ENCODE measurements at places on chromosomes 1 and 21.
A peak's percentile ranks its signal among the peaks of the same experiment; 100 is the strongest.

- no peak for DNase-seq
Measured at GRCh38 chr1:111541721-111542120, 38.3 kb upstream of the ADORA3 start.

DNA sequence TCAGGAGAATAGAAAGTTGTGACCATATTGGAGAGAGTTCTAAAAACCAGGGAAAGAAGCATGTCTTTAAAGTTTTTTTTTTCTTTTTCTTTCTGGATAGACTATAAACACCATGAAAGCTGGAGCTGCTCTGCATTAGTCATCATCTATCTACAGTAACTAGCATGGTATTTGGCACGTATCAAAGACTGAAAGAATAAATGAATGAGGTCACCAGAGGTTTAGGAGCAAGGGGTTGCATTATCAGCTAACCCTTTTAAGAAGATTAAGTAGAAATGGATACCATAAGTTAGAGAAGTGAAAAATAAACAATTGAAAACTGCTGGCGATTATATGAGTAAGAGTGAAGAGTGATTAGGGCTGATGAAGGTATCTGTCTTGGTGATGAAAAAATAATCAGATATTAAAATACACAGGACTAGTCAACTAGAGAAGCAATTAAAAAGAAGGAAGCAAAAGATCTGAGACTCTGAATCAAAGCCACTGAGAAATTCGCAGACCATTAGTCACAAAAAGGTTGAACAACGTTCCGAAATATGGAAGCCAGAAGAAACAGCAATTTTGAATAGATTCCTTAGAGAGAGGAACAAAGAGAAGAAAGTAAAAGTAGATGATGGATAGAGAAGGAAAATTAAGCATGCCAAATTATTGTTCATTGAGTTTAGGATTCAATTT is 536.4 kb downstream of the DPYD start:
- peak; percentile 25 for DNase-seq

DNA sequence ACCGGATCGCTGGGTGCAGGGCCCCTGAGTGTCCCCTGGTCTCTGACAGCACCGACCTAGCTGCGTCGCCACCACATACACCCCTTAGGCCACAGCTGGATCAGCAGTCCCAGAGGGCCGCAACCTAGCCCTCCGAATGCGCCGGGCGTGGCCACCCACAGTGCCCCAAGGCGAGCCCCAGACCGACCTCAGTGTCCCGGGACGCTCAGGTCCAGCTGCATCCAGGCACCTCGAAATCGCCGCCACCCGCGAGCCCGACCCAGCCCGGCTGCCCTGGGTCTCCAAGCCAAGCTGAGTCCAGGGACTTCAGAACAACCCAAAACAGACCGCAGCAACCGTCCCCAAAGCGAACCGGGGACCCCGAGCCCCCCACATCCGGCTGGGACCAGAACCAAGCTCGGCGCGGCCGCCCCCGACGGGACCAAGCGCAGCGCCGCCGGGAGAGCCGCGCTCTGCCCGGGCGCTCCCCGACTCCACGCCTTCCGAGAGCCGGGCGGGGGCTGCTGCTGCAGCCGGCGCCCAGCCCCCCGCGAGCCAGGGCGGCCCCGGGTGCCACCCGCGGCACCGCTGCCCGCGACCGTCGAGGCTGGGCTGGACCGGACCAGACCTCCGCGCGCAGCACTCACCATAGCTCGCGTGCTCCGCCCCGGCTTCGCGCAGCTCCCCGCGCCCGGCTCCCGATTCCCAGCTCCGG is 54.6 kb upstream of the ECE1 start:
- DNase-seq = no peak

- no peak for DNase-seq
Measured at GRCh38 chr1:235078480-235079381, 49.9 kb downstream of the TOMM20 start.

- DNase-seq = no peak
Measured at GRCh38 chr1:48693180-48693579, 83.5 kb downstream of the BEND5 start.

GRCh38 chr21:40754466-40754865 is 92.5 kb downstream of the DSCAM start:
- no peak for DNase-seq

DNA sequence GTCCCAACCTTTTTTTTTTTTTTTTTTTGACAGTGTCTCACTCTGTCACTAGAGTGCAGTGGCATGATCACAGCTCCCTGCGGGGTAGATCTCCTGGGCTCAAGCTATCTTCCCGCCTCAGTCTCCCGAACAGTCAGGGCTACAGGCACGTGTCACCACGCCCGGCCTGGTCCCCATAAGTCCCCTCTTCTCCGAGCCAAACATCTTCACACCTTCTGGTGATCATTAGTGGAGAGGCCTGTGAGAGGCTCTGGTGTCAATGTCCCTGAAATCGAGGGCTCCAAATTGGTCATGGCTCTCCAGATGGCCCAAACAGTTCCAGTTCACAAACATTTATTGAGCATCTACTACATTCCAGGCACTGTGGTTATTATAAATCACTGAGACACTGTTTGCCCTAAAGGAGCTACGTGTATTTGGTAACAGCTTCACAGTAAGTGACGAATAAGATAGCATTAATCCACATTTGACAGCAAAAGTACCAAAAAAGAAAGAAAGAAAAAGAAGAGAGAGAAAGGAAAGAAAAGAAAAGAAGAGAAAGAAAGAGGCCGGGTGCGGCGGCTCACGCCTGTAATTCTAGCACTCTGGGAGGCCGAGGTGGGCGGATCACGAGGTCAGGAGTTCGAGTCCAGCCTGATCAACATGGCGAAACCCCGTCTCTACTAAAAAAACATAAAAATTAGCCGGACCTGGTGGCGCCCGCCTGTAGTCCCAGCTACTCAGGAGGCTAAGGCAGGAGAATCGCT is 867 bp upstream of the TIMM17A start:
- no peak for DNase-seq

- DNase-seq = no peak
Measured at GRCh38 chr1:35390600-35391494, 122.3 kb downstream of the ZMYM4 start.

DNA sequence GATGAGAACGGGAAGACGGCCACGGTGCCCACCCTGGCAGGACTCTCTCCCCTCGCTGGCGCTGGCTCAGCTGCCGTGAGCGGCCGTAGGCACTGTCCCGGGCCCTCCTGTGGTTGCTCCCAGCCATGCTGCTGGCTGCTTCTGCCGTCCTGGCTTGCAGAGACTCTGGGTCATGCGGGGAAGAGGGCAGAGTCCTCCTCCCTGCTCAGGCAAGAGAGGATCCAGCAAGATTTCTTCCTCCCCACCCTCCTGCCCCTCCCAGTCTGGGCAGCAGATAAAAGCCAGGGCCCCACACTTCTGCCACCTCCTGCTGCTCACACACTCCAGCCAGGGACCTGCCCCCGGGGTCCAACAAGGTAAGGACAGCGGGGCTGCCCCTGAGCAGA is 60.1 kb downstream of the AGPAT3 start:
- no peak for DNase-seq

- DNase-seq = no peak
Measured at GRCh38 chr21:33821503-33822322, 93.9 kb downstream of the ATP5PO start.

DNA sequence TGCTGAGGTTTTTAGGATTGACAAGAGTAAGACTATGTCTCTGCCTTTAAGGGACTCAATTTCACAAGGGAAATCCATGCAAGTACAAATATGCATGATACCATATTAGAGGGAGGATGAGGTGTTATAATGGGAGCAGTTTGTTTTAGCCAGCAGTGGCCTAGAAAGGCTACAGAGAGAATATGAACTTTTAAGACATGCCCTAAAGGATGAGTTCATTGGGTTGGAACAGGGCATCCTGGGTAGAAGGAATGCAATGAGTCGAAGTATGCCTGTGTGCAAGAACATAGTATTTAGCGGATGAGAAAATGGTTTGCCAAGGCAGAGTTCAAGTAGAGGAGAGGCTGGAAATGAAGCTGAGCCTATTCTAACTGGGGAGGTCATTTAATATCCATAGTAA is 32.6 kb upstream of the LEPR start:
- no peak for DNase-seq

- peak; percentile 83 for DNase-seq
Measured at GRCh38 chr1:85611856-85612255, 31.3 kb downstream of the CCN1 start.

DNA sequence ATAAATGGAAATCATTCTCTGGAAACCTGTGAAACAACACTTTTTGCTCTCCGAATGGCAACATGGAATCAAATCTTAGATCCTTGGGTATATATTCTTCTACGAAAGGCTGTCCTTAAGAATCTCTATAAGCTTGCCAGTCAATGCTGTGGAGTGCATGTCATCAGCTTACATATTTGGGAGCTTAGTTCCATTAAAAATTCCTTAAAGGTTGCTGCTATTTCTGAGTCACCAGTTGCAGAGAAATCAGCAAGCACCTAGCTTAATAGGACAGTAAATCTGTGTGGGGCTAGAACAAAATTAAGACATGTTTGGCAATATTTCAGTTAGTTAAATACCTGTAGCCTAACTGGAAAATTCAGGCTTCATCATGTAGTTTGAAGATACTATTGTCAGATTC is 45.7 kb downstream of the PTGFR start:
- DNase-seq = no peak

GRCh38 chr1:176926330-176927086 is 238.0 kb downstream of the ASTN1 start:
- no peak for DNase-seq

DNA sequence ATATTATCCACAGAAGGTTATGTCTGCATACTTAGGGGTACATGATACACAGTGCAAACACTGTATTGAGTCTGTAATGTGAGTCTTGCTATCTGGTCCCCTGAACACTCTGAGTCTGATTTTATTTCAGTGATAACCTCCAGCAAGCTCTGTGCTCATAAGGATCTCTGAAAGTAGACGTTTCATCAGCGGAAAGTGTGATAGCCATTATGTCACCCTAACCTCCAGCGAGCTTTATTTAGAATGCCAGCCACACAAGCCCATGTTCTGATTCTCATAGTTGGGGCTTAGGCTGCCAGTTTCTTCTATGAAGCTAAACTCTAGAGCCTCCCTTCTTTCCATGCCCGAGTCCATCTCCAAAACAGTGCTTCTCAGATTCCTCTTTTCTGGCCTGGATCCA is 3.3 kb downstream of the NR5A2 start:
- no peak for DNase-seq

DNA sequence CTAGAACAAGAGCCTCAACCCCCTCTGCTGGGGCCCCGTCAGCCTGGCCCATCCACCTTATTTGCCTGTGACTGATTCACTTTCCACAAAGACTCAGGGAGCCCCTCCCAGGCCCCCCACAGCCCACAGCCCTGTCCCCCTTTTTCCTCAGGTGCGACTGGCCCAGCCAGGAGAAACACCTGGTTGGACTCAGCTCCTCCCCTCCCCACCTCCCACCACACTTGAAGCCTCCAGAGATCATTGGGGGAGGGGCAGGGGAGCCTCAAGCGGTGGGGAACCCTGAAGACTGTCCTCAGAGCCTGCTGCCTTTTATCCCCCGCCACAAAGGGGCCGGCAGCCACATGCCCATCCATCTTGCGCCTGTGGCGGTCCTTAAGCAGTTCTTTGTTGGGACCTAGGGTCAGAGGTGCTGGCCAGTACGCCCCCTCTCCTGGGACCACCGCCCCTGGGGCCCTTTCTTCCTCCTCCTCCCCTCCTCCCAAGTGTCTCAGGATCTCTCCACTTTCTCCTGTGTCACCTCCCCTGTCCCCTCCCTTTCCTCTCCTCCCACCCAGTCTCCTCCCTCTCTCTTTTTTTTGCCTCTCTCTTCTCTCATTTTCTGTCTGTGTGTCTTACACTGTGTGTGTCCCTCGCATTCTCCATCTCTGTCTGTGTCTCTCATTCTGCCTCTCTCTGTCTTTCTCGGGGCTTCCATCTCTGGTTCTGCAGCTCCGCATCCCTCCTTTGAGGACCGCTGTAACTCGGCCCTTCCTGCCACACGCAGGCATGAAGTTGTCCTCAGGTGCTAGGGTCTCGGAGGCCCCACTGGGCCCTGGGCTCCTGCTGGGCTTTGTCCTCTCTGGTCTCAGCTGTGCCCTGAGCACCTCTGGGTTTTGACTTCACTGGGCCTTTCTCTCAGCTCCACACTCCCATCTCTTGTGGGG is 12.2 kb downstream of the CRABP2 start:
- no peak for DNase-seq

DNA sequence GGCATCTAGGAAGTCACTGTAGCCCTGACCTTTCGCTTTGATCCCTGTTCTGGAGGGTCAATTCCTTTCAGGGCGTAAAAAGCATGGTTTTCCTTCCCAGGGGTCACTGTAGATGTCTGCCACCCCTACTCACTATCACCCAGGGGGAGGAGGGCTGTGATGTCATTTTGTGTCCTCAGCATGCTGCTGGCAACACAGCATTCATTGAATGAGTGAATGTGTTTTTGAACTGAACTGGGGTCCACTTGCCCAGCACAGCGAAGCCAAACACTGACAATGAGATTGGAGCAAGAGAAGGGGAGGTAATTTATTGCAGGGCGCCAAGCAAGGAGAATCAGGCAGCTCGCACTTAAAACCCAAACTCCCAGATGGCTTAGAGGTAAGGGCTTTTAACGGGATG is 78.2 kb upstream of the PGBD5 start:
- DNase-seq = no peak

GRCh38 chr1:201361652-201362504 is 15.6 kb downstream of the TNNT2 start:
- DNase-seq = no peak

DNA sequence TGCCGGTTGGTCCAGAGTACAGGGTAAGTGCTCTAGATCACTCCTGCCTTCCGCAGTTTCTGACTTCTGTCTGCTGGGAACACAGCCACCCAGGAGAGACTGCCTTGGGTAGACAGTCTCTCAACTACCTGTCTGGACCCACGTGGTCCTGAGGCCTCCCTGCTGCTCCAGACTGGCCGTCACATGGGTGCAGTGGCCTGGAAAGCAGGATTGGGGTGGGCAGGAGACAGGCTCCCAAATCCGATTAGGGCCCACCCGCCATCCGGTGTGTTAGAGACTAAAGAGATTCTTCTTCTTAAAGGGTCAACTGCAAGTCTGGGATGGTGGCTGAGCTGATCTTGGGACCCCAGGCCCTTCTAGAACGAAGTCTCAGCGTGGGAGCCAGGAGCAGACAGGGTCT is 105.5 kb downstream of the EBNA1BP2 start:
- DNase-seq = no peak

DNA sequence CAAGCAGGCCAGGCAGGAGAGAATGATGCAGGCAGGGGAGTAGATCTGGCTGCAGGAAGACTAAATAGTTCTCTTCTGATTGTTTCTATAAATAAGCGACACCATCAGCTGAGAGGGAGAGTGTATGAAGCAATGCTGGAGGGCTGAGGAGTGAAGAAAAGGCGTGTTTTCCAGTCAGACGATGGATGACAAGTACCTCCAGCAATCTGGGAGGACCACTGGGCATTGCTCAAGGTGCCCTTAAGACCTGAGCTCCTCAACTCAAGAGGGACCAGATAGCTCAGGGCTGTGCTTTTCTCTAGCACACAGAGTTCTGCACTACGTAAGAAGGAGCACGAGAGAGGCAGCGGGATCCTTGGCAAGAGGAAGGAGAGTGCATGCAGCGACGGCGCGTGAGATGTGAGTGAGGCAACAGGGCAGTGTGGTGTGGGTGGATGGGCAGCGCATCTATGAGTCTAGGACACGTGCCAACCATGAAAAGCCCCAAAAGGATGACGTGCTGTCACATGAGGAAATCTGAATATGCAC is 36.0 kb downstream of the PABPC4 start:
- no peak for DNase-seq

GRCh38 chr1:221458447-221459156 is 283.3 kb downstream of the DUSP10 start:
- DNase-seq = no peak

- no peak for DNase-seq
Measured at GRCh38 chr1:111507411-111508201, 4.2 kb upstream of the ADORA3 start.

All from keratinocyte (primary cell).